NCI-H460 (cell line): ENCODE measurements at places on chromosomes 5 and 9. TPM values are rescaled to one million over a fixed set of nuclear protein-coding genes. Genes with fewer than 3 reads are reported as not detected.

DNA sequence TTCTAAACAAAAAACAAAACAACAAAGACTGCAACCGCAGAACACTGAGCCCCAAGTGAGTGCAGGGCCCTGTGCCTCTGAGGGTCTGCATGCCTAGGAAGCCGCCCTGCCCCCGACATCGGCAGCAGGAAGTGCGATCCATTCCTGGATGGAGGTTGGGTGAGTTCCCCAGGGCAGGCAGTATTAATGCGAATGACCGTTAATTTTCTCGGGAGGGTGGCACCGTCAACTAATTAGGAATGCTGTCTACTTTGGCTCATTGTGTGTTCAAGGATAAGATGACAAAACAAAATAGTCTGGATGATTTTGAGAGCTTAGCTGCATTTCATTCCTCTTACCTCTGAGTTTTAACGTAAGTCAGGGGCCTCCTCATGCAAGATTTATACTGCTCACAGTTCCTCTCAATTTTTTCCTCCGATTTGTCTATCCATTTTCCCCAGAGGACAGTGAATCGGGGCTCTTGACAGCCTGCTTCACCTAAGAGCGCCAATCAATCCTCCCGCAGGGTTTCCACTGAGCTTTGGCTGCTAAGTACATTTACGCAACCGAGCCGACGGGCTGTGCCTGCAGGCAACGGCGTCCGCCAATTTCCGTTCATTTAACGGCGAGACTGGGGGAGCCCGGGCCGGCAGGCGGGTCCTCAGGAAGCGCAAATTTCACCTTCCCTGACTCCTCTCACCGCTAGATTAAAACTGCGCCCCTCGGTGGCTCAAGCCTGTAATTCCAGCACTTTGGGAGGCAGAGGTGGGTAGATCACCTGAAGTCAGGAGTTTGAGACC is 2.9 kb upstream of the NXNL2 start:
- DNase-seq: no peak

DNA sequence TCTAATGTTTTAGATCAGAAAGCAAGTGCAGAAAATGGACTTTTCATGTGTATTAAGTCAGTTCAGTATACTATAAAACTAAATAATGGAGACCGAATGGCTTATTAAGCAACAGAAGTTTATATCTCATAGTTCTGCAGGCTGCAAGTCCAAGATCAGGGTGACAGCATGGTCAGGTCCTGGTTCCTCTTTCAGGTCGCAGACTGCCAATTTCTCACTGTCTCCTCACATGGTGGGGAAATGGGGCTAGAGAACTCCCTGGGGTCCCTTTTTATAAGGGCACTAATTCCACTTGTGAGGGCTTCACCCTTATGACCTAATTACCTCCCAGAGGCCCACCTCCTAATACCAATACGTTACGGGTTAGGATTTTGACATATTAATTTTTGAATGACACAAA is 48.7 kb downstream of the RICTOR start:
- DNase-seq: no peak

PPP2R2B gene
- total RNA-seq: not detected in 2 replicates

- no peak for DNase-seq
Measured at GRCh38 chr5:112584781-112585180, 152.9 kb upstream of the APC start.

ACTBL2 gene
- not detected in 2 replicates for total RNA-seq

DNA sequence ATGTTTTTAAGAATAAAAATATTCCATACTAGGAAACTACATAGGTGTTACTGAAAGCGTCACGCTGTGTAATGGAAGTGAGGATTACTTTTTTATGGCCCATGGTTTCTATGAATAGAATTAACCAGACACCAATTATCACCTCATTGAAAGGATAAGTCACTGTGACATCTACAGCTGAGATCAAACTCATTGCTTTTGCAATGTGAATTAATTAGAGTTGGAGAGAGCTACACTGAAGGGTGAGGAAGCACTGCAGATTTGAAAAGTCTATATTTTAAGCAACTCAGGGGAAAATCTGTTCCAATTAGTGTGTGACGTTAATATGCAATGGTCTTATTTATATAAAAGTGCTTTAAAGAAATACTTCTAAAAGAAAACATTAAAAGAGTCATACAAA is 1300.1 kb upstream of the DMAC1 start:
- DNase-seq: no peak

- DNase-seq: no peak
Measured at GRCh38 chr5:173233347-173234128, 1.5 kb downstream of the NKX2-5 start.
